A549 treated with Hydrocortisone at 1 μM for 4 hours (cell line): ENCODE measurements at places on chromosomes 12 and 14. TPM values are rescaled to one million over a fixed set of nuclear protein-coding genes. Genes with fewer than 3 reads are reported as not detected.

The GALNT16 gene
- 2.2 to 4.1 TPM (median 3.3 TPM) in 5 replicates for total RNA-seq

The HOXC10 gene
- 2.6 to 3.1 TPM (median 2.9 TPM) in 5 replicates for total RNA-seq

The SLC4A8 gene
- total RNA-seq: 1.1 to 1.5 TPM (median 1.3 TPM) in 5 replicates

The MIP gene
- total RNA-seq: 0.10 to 0.22 TPM (median 0.20 TPM) in 3 of 5 replicates, not detected in the others

The MMAB gene
- total RNA-seq: 25.2 to 30.6 TPM (median 26.8 TPM) in 5 replicates
